ENCODE measurements at places on chromosomes 7 and 10. TPM values are rescaled to one million over a fixed set of nuclear protein-coding genes. Genes with fewer than 3 reads are reported as not detected.

SPDYE16 gene
- polyA plus RNA-seq, result 0.62 TPM

SHH gene
- polyA plus RNA-seq, result not detected

ADAM12 gene
- 0.02 TPM for polyA plus RNA-seq

DRGX gene
- polyA plus RNA-seq, result not detected

AKR1C2 gene
- polyA plus RNA-seq, result not detected

HECW1 gene
- not detected for polyA plus RNA-seq

PDAP1 gene
- polyA plus RNA-seq, result 111 TPM

RNF32 gene
- polyA plus RNA-seq, result 6.2 TPM

COL17A1 gene
- not detected for polyA plus RNA-seq

SFRP5 gene
- polyA plus RNA-seq, result not detected

ZNF467 gene
- polyA plus RNA-seq, result not detected

C10orf53 gene
- not detected for polyA plus RNA-seq

TAS2R3 gene
- not detected for polyA plus RNA-seq

UFSP1 gene
- 4.6 TPM for polyA plus RNA-seq

TMEM213 gene
- polyA plus RNA-seq, result not detected

DNA sequence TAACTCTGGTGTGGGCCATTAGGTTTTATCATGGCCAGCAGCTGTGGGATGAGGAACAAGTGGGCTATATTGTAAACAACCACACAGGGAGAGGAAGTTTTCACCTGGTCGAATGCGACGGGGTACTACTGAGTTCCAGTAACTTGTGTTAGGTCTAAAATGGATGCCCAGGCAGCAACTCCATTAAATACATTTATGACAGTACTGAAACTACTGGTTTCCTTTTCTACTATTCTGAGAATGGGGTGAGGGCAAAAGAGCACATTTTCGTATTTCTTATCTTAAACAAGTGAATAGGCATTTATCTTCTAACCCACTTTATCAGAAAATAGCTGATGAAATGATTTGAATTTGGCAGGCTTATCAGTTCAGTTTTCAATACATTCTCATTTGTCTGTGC is 109.7 kb downstream of the C1GALT1 start:
- DNase-seq, result no peak

- DNase-seq, result peak; percentile 85
Measured at GRCh38 chr7:28481091-28481926, 69.0 kb downstream of the CREB5 start.

DNA sequence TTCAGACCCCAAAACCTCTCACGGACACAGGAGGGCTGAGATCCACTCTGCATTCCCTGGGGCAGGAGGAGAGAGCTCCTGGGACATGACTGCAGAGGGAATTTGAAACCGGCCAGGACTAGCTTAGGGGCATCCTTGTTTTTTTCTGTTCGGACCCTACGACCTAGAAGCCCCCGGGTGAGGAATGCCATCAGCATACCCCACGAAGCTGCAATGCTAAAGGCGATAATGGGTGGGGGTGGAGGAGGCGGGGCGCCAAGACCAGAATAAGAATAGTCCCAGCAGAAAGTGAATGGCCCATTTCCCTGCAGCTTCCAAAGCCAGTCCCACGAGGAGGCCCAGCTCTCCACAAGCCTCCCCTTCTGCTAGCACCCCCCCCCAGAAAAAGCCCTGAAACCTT is 4.0 kb downstream of the PDGFA start:
- no peak for DNase-seq

GRCh38 chr7:135692055-135692454 is 29.7 kb downstream of the STMP1 start:
- no peak for DNase-seq

- no peak for DNase-seq
Measured at GRCh38 chr7:116957874-116958273, 4.6 kb downstream of the ST7 start.

GRCh38 chr7:31192986-31193385 is 140.9 kb downstream of the ADCYAP1R1 start:
- no peak for DNase-seq

DNA sequence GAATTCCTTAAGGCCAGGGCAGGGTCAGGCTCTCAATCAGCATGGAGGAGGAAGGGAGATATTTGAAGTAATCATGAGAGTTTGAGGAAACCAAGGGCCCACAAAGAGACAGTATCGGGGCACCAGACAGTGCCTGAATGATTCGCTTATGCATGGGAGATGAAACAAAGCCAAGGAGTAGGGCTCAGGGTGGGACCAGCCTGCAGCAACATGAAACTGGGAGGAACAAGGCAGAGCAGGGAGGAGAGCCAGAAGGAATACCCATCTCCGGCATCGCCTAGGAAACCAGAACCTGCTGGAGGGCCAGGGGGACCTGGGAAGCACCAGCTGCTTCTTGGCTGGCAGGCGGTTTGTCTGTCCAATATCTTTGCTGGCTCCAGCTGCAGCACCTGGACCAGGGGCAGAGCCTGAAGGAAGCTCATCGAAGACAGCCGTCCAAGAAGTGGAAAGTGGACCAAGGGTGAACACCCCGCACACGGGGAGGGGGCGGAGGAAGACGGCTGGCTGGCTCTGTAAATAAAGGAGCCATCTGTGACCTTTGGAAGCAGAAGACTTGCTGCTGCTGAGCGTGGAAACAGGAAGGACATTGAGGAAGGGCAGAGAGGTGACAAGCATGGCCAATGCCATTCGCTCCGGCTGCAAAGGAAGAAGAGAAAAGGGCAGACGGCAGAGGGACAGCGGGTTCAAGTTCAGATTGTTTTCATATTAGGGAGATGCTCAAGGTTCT is 34.4 kb upstream of the ECHDC3 start:
- DNase-seq, result no peak

- no peak for DNase-seq
Measured at GRCh38 chr7:151608031-151608551, 88.4 kb upstream of the RHEB start.

DNA sequence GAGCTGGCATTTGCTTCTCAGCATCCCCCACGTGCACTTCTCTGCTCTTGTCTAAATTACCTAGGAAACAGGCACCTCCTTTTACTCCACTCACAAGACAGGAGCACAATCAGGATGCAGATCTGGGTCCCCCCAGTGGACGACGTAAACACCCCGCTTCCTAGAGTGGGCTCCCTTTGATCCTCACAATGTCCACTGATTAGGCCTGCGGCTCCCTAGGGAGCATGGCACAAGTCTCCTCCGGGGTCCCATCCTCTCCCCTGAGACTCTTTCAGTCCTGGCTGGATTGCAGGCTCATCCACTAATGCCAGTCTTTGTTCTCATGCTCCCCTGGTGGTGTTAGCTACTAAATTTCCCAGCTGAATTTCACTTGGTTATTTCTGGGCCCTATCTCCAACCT is 98.3 kb downstream of the GLI3 start:
- no peak for DNase-seq

DNA sequence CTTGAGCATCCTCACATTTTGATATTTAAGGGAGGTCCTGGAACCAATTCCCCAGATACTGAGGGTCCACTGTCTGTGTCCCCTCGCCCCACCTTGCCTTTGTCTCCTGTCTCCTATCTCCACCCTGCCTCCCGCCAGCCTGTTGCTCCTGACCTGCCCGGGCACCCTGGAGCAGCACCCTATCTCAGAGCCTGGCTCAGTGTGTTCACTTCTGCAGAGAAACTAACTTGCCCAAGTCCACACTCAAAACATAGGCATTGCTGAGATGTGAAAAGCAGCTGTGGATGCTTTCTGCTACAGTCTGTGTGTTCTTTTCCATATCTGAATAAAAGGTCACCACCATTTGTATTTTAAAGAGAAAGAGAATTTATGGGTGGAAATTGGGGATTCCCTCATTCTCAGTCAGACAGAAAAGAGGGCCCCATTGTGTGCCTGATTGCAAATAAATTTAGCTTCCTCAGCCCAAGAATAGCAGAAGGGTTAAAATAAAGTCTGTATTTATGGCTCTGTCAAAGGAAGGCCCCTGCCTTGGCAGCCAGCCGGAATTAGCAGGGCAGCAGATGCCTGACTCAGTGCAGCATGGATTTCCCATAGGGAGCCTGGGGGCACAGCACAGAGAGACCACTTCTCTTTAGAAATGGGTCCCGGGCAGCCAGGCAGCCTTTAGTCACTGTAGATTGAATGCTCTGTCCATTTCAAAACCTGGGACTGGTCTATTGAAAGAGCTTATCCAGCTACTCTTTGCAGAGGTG is 161.3 kb downstream of the EGFR start:
- no peak for DNase-seq

- peak; percentile 33 for DNase-seq
Measured at GRCh38 chr7:88071994-88072714, 138.1 kb downstream of the ADAM22 start.

DNA sequence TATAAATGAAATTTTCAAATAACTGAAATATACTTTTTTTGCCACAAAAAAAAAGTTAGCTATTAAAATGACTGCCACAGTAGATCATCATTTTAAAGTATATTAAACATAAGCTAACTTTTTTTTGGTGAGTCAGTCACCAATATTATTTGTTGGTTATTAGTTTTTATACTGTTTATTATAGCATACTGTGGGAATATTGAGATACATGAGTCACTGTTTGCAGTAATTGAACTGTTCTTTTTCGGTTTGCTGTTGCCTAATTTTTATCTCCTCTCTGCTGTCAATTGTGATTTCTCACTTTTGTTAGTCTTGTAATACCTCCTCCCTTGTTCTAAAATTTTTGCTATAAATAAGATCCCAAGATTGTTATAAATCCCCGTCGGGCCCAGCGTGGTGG is 45.7 kb downstream of the BTAF1 start:
- no peak for DNase-seq

DNA sequence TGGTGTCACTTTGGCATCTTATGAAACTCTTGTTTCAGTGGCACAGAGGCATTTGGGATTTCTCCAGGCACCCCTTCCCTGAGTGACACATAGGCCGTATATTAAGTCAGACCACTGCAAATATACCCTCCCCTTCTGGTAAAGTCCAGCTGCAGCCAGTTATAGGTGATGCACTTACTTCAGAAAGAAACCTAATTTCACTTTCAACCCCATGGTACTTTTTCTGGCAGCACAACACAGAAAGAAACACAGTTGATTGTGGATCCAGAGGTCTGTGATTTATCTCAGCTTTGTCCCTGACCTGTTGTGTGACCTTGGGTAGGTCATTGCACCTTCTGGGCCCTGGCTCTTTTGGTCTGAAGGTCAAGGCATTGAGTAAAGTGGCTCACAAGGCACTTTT is 173.2 kb downstream of the BUB3 start:
- peak; percentile 69 for DNase-seq

- no peak for DNase-seq
Measured at GRCh38 chr10:125011926-125012705, 70.2 kb downstream of the ZRANB1 start.

GRCh38 chr10:68362590-68362989 is 29.9 kb upstream of the PBLD start:
- DNase-seq, result no peak

DNA sequence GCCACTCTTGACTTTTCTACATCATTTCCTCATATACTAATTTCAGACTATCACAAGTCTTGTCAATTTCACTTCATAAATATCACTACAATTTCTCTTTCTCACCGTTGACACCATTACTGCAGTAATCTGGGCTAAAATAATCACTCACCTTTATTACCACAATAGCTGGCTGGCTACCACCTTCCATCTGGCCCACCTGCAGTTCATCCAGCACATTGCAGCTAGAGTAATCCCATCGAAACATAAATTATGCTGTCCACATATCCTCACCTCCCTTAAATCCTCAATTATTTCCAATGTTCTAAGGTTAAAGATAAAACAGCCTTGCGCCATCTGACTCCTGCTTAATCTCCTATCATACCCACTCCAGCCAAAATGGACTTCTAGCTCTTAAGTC is 16.0 kb downstream of the DGKB start:
- no peak for DNase-seq

- DNase-seq, result no peak
Measured at GRCh38 chr7:96009148-96009547, 236.8 kb downstream of the DYNC1I1 start.

- no peak for DNase-seq
Measured at GRCh38 chr7:148698397-148699023, at the start of gene CUL1. Gene CUL1, plus strand, starts transcription at chr7:148698903. Its CDS starts 31,220 bp downstream, at chr7:148730123.

DNA sequence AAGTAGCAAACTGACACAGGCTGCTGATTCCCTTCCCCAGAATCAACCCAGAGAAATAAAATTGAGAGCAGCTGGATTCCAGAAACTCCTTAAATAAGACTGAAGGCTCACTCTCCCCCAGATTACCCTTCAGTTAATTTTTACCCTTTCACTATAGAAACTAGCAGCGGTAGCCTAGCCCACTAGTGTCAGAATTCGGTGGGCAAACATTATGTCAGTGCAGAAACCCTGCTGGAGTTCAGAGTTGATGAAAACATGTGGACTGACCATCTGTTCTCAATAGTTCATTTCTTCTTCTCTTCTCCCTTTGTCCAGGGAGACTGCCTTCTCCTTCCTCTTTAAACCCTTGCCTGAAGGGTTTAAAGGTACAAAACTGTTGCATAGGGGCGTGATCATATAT is 100.1 kb downstream of the PODXL start:
- no peak for DNase-seq

DNA sequence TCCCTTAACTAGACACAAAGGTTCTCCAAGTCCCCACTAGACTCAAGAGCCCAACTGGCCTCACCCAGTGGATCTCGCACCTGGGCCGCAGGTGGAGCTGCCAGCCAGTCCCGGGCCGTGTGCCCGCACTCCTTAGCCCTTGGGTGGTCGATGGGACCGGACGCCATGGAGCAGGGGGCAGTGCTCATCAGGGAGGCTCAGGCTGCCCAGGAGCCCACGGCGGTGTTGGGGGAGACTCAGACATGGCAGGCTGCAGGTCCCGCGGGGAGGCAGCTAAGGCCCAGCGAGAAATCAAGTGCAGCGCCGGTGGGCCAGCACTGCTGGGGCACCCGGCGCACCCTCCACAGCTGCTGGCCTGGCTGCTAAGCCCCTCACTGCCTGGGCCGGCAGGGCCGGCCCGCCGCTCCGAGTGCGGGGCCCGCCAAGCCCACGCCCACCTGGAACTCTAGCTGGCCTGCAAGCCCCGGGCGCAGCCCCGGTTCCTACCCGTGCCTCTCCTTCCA is 130.5 kb downstream of the RALA start:
- no peak for DNase-seq

GRCh38 chr10:10660054-10660453 is 357.6 kb upstream of the CELF2 start:
- no peak for DNase-seq

- no peak for DNase-seq
Measured at GRCh38 chr7:1951159-1951536, 281.1 kb downstream of the ELFN1 start.

- DNase-seq, result no peak
Measured at GRCh38 chr7:45594745-45595535, 20.8 kb downstream of the ADCY1 start.

DNA sequence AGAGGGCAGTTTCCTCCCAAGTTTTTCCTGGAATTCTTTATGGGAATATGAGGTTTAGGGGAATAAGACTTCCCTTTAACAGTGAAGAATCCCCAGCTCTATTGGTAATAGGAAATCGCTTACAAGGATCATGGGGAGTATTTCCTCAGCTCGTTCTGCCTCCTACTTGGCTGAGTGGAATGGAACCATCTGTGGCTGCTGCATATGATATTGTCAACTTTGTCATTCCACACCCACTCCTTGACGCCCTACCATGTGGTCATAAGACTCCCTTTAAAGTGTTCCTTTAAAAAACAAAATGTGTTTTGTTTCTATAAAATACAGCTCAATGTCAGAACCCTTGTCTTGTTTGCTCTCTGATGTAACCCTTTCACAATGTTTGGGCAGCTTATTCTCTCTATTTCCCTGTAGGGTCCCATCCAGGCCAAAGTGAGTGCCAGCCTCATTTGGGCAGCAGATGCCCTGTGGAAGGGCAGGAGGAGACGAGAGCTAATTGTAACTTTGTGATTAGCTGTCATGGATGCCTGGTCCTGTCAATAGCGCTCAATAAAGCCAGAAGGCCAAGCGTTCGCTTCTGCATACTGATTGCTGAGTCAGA is 33.8 kb upstream of the ATRNL1 start:
- no peak for DNase-seq

All from GM12878 (cell line).